SW 1271 (cell line): ENCODE measurements at places on chromosomes 6 and 20.

- DNase-seq = no peak
Observed at GRCh38 chr6:34324738-34325444, 67.6 kb downstream of the NUDT3 start.

DNA sequence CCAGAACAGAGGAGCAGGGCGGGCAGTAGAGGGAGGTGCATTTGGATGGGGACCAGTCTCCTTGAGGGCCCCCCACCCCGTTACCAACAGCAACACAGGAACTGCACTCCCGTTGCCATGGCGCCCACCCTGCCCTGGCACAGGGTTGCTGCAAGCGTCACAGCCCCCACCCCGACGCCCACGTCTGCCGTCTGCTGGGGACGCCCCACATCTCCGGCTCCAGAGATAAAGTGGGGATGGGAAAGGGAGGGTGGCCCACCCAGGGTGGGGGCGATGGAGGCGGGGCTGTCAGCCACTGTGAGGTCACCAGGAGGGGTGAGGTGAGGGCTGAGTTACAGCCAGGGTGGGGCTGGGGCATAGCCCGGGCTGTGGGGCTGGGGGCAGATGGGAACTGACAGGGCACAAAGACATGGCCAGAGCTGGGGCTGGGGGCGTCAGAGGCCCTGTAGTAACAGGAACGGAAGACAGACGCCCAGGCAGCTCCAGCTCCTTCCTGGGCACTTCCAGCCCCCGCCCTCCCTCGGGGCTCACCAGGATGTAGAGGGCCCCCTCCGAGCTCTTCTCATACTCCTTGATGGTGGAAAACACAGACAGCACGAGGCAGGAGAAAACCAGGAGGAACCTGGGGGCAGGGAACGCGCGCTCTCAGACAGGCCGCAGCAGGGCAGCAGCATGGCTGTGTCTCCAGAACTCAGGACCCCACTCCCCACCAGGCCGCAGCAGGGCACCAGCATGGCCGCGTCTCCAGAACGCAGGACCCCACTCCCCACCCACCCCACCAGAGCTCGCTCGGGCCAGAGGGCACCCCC lies 26.0 kb downstream of the KCNQ2 start:
- no peak for DNase-seq

DNA sequence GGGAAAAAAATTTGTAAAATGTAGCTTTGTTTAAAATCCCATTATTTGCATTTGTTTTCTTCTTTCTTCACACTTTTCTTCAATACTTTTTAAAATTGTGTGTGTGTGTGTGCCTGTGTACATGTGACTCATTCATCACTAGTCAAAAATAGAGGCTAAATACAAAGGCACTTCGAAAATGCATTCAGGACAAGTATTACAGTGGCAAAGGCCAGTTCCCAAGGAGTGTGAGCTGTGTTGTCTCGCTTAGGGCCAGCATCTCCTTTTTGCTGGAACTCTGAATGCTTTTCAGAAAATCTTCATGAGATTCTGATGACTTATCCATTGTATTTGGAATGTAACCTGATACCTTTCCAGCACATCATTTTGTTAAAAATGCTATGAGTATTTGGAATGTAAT lies 288.5 kb upstream of the CNR1 start:
- no peak for DNase-seq

- no peak for DNase-seq
Observed at GRCh38 chr6:139582956-139583355, 208.5 kb upstream of the CITED2 start.

DNA sequence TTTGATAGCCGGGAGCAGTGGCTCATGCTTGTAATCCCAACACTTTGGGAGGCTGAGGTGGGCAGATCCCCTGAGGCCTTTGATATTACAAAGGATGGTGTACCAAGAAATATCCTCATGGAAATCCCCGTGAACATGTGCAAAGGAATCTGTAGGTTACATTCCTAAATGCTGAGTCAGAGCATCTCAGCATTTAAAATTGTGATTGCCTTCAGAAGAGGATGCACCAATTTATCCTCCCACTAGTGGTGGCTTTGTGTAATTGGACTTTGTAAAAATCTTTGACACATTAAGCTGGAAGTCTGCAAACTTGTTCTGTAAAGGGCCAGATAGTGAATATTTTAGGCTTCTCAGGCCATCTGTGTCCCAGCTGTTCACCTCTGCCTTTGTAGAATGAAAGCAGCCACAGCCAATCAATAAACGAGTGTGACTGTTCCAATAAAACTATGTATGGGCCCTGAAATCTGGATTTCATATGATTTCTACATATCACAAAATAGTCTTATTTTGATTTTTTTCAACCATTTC lies 11.8 kb downstream of the TMEM14B start:
- peak; percentile 98 for DNase-seq

GRCh38 chr6:136586295-136586694 lies 36.1 kb upstream of the MAP7 start:
- DNase-seq = no peak

GRCh38 chr6:85920782-85921181 lies 278.1 kb upstream of the SYNCRIP start:
- DNase-seq = no peak
